ENCODE measurements at places on chromosomes 16 and 17.
A peak's percentile ranks its signal among the peaks of the same experiment; 100 is the strongest.

- DNase-seq = peak; percentile 28
These were observed 39.6 kb downstream of the TK2 start for GRCh38 chr16:66510298-66510697.

DNA sequence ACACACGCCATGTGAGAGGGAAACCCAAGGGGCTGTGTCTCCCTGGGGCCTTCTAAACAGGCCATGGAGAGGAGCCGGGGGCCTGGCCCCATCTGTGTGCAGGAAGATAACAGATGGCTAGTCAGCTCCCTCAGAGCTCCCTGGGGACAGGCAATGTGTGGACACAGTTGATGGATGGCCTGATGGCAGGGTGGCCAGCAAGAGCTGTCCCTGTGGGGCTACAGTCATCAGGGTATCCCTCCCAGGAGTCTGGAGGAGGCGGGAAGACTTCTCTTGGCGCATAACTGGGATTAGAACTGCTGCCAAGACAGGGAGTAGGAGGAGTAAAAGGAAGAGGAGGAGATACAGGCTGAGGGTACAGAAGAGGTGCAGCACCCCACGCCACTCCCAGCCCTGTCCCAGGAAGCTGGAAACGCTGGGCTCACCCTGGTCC, 17.3 kb downstream of the MYO18A start:
- DNase-seq = no peak

DNA sequence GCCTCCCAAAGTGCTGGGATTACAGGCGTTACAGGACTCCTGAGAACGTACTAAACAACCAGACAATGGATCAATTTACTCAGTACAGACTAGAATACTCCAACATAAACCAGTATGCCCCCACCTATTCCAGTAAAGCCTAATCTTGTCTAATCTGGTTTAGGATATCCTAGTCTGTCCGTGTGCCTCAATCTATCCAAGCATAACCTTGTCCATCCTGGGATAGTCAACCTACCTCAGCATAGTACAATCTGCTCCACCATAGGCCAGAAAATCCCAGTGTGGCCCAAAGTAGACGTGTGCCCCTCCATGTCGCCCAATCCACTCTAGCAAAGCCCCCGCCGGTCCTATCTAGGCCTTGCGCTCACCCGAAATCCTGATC, 625 bp downstream of the DVL2 start:
- no peak for DNase-seq

GRCh38 chr17:46044286-46044928, 45.4 kb downstream of the STH start:
- DNase-seq = no peak

DNA sequence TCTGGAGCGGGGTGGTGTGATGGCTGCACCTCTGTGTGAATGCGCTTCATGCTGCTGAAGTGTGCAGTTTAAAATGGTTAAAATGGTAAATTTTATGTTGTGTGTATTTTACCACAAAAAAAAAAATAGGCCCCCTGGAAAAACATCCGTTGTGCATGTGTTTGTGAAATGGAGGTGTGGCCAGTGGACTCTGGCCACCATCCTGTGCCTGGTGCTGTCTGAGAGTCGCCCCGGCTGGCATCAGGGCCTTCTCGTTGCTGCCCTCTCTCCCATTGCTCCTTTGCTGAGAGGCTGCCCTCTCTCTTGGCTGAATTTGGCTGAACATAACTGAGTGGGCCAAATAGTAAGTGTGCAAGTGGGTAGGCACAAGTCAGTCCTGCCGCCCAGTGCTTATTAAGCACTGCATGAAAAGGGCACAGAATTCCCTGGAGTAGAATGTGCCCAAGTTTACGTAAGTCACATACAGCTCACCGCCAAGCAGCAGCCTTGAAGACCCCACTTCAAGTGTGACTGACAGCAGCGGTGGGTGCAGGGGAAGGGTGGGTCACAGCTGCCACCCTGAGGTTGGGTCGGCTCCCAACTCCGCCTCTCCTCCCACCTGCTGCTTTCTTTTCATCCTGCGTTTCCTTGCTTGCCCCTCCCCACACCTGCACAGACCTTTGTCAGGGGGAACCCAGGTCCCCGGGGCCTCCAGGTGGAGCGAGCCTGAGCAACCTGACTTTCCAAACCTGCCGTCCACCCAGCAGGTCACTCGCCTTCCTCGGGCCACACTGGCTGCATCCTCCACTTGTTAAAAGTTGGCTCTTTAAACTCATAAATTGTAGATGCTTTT, 46.8 kb downstream of the FOXK2 start:
- DNase-seq = no peak

DNA sequence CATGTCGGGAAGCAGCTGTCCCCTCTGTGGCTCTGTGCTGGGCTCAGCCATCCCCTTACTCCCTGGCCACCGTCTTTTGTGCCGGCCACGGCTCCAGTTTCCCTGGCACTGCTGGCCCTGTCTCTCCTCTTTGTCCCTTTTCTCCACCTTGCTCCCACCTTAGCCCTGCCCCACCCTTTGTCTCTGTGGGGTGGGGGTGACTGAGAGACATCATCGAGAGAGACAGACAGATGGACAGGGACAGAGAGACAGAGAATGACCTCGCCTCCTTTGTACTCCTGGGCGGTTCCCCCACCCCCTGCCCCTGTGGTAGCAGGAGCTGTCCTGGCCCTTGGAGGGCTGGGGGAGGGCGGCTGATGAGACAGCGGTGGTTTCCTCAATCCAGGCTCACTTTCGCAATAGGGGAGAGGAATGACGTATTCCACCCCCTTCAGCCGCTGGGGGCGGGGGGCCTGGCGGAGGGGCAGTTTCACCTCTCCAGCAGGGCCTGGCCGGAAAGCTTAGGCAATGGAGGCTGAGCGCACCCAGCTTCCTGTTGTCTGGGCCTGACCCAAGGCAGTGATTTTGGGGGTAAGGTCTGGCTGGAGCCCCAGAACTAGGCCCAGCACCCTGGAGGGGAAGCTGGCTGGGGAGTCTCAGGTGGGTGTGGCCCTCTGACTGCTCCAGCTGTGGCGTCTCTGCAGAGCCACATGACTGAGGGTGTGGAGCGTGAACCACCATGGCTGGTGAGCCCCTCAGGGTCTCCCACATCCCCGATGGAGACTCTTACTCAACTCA, 7.3 kb downstream of the FMNL1 start:
- DNase-seq = peak; percentile 58

GRCh38 chr16:84742641-84743092, 42.9 kb downstream of the USP10 start:
- DNase-seq = no peak

GRCh38 chr17:74153821-74154430, 49.6 kb upstream of the RPL38 start:
- DNase-seq = peak; percentile 55

GRCh38 chr16:84610376-84610775, 7.5 kb downstream of the COTL1 start:
- DNase-seq = no peak

DNA sequence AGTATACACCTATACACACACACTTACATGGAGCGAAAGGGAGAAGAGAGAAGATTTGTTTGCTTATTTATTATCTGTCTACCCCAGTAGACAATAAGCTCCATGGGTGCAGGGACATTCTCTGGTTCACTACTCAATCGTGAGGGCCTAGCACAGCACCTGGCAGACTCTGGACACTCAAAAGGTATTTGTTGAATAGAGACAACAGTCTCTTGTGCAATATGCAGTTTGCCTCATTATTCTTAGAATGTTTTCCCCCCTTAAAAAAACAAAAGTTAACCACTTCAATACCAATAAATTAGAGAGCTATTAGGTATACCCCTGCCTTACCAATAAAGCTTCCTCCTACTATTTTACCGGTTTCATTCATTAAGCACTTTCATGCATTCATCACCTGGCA, 2.0 kb downstream of the AKAP10 start:
- no peak for DNase-seq

DNA sequence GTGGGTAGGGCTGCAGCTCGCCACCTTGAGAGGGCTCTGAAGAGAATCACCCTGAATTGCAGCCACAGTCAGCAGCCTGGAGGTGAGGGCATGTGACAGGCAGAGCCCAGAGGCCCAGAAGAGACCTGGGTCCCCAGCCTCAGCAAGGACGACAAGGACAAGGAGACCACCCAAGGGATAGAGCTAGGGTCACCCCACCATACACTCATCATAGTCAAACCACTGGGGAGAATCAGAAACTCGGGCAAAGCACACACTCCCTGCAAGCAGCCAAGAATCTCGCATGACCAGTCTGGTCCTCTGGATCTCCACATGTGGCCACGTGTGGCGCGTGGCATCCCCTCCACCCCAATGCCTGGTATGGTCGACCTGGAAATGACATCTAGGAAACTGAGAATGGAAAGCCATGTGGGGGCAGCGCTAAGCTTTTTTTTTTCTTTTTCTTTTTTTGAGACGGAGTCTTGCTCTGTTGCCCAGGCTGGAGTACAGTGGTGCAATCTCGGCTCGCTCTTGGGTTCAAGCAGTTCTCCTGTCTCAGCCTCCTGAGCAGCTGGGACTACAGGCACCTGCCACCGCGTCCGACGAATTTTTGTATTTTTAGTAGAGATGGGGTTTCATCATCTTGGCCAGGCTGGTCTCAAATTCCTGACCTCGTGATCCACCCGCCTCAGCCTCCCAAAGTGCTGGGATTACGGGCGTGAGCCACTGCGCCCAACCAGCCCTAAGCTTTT, 4.6 kb upstream of the SPHK1 start:
- DNase-seq = no peak

- DNase-seq = no peak
These were observed 860 bp downstream of the TIGD7 start for GRCh38 chr16:3304370-3304769.

DNA sequence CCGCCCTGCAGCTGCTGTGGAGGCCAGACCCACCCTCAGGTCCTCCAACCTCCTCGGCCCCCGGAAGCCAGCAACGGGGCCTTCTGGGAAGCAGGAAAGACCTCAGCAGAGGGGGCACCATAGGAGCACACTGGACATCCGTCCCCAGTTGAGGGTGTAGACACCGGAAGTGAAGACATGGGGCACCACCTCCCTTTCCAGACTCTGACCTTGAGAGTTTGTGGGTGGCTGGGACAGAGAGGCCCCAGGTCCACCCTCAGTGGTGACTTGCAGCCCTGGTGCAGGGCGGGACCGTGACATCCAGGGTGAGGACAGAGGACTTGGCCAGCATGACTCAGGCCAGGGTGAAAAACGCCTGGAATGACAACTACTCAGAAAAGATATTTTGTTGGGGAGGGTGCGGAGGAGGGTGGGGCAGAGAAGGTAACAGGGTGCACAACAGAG, 19.9 kb downstream of the CEP295NL start:
- peak; percentile 83 for DNase-seq

DNA sequence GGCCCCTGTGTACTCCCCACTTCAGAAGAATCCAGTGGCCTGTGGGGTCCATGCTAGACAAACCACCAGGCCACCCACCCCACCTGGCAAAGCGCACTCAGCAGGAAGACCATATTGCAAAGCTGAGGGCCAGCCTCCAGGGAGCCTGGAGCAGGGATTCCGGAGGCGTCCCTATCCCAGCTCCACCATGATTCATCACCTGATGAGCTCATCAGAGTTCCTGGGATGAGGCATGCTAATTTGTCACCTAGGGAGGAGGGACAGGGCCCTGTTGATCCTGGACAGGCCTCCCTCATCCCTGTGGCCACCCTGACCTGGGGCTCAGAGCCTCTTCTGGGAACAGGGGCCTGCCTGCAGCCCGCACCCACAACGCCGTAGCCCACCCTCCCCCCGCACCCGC, 131.6 kb upstream of the PLCG2 start:
- DNase-seq = no peak

GRCh38 chr16:28529124-28529523, 9.7 kb downstream of the NUPR1 start:
- no peak for DNase-seq

- no peak for DNase-seq
These were observed 65.9 kb upstream of the AMZ2 start for GRCh38 chr17:68182011-68182306.

- DNase-seq = peak; percentile 22
These were observed 14.7 kb downstream of the PHB1 start for GRCh38 chr17:49399995-49400394.

DNA sequence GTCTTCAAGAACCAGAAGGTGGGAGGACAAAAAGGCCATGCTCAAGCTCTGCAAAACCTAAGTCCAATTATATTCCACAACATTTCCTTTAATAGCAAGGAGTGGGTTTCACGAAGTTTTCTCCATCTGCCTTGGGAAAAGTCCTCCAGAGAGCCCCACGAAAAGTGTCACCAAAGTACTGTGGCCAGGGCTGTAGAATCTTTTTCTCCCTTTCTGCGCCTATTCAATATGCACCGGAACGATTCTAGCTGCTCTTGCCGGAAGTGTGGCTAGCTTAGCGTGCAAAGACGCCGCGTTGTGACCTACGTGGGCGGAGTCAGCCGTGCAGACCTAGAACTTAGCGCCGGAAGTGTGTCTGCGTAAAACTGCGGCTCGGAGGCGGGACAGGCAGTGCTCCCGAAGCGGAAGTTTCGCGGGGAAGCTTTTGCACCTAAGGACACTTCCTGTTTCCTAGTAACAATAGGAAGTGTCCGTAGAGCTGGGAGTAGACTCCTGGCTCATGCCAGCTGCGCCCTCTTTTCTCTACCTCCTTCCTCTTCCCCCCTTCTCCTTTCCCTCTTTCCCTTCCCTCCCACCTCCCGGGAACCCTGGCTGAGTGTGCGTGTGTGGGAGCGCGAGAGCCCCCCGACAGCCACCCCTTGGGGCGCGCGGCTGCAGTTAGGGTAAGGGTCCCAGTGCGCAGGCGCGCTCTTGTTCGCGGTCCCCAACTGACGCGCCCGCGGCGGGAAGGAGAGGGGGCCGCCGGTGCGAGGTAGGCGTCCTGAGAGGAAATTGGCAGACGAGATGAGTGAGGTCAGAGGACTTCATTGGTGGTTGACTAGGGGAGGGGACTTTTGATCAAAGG, at the start of the genes ZNF646 and ZNF668:
ZNF646 (plus strand) TSS at position 453 of the 844 bp plus-strand sequence. CDS start 1,903 bp downstream, outside the sequence.
ZNF668 (minus strand) TSS at position 271 of the 844 bp plus-strand sequence. CDS start 9,781 bp downstream, outside the sequence.
- peak; percentile 97 for DNase-seq

DNA sequence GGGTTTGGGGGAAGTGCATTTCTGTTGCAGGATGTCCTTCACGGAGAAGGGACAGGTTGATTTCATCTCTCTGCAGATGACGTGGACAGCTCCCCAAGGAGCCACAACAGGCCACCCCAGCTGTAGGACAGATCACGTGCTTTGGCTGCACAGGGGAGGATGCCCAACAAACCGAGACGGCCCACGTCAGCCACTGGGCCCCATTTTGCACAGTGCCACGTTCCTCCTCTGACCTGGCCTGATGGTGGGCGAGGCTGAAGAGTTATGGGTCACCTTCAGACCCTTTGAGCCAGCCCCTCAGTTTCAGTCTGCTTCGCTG, 9.0 kb upstream of the RHBDL3 start:
- DNase-seq = no peak

- DNase-seq = no peak
These were observed 299.8 kb downstream of the CNTNAP4 start for GRCh38 chr16:76577003-76577402.

DNA sequence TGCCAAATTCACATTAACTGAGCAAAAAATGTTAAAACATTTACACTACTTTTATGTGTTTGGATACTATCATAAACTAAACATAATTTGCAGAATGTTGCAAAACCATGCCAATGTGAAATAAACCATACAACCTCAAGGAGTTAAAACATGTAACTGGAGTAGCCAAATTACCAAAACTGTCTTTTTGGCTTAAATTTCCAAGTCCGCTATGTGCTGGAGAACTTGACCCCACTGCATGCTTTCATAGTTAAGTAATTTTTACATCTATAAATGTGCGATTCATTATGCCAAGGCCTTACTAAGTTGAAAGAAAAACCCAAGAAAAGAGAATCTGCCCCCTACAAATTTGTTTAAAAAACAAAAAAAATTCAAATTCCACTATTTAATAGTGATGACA, 28.2 kb downstream of the BRD7 start:
- DNase-seq = no peak
